Hypothalamus (tissue), 51 donors: ENCODE measurements at places on chromosomes 12 and 14.

GRCh38 chr14:64928239-64929013, 14.1 kb downstream of the GPX2 start:
- no peak for DNase-seq

DNA sequence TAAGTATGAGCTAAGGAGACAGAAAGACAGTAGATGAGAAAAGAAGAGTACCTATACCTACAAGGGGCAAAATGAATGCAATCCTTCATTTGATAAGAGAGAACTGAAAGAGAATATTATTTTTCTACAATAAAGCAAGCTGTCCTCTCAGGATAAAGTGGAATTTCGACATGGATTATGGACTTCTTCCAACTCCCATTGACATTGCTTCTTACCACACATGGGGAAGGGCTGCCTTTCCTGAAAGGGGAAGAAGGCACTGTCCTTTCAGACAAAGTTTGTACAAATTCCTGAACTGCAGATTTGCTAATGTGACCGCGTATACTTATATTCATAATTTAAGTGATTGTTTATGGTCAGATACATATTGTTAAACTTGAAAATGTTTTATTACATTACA, 4.3 kb upstream of the HEBP1 start:
- DNase-seq, result no peak

DNA sequence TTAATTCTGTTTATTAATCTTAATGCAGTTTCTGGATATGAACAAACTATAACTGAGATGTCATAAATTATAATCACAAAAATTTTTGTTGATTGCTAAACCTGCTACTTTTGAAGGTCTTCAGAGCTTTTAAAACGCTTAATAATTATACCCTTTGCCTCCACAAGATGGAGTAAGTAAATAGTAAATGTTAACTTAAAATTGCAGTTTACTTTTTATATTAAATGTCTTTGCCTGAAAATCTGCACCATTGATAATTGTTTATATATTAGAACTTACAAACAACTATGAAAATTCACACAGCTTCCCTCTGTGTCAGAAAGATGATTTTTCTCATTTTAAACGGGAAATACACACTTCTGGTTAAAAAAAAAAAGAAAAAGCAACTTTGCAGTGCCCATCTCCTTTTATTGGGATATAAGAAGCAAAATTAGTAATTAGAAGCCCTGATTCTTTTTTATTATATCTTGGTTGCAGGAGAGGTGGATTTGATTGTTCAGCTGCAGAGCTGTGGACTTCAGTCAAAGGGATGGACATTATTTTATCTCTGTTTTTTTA, 35.6 kb downstream of the SCFD1 start:
- DNase-seq, result no peak

GRCh38 chr12:4794491-4794890, 74.3 kb downstream of the GALNT8 start:
- no peak for DNase-seq

DNA sequence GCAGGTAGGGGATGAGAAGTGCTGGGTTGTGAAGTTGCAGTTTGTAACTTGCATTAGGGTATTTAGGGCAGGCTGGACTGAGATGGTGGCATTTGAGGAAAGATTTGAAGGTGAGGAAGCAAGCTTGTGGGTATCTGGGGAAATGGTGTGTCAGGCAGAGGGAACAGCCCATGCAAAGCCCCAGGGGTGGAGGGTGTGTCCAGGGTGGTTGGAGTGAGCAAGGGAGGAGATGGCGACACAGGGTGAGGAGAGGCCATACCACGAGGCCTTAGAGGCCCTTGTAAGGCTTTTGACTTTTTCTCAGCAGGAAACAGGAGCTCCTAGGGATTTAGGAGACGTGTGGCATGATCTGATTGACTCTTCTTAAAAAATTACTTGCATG, 136.9 kb downstream of the NUAK1 start:
- no peak for DNase-seq

DNA sequence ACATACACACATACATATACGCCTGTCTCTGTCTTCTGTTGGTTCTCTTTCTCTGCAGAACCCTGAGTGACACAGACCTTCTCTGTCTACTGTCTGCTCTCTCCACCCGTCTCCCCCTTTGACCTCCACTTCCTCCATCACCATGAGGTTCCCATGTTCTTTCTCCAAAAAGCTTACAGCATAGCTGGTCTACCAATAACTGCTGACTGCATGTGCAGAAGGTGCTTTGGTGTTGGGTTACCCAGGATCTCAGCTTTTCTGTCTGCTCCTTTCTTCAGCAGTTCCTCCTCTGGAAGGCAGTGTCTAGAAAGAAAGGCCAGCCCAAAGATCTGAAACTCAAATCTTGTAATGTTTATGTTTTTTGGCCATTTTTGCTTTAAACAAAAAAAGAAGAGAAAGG, 125.6 kb downstream of the SMOC1 start:
- DNase-seq, result no peak

DNA sequence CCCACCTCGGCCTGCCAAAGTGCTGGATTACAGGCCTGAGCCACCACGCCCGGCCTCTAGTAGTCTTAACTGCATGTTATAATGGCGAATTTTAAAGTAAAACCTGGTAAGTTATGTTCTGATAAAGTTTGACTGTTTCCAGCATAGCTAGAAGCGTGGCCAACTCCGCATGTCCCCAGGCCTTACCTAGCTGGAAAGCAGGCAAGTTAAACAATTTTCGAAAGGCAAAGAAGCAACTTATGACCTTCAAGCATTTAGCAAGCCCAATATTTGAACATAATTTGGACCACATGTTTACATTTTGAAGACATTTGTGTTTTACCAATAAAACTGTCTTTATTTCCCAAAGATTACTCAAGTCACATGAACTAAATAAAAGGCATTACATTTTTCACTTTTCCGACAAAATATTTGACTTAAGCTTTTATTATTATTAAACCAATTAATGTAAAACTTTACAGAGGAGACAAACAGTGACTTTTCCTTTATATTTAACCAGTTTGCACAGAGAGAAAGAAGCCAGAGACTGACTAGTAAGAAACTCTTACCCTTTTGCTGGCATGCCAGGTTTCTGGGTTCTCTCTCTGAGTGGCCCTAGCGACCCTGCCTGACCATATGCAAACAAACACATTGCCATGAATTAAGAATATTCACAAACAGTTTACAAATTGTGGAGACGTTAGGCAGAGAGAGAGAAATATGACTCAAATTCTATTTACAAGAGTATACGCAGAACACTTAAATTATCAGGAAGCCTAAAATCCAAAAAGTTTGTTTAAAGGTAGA, 106.3 kb downstream of the RIN3 start:
- no peak for DNase-seq

- no peak for DNase-seq
Measured at GRCh38 chr12:68098939-68099338, 60.6 kb downstream of the IFNG start.

GRCh38 chr14:72594099-72594901, 299.6 kb downstream of the DPF3 start:
- no peak for DNase-seq

DNA sequence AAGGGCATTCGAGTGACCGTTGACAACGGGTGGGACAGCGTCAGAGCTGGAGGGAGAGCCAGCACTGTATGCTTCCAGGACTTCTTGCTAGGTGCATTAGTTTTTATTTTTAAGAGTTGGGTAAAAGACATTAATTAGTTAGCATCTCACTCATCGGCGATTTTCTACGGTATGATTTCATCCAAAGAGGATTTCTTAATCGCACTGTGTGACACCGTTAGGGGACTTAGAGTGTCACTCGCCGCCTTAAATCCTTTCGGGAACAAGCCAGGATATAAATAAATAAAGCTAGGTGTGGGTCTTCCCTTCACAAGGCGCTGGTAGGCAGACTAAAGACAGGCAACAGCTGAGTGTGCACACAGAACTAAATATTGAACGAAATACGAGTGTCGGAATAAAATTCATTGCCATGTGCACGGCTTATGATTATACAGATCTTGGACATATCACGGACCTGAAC, 869 bp upstream of the NOVA1 start:
- DNase-seq, result no peak
